ENCODE measurements at places on chromosomes 1 and 21.

GRCh38 chr1:201379733-201380242 lies 2.3 kb upstream of the TNNT2 start:
- no peak for DNase-seq

DNA sequence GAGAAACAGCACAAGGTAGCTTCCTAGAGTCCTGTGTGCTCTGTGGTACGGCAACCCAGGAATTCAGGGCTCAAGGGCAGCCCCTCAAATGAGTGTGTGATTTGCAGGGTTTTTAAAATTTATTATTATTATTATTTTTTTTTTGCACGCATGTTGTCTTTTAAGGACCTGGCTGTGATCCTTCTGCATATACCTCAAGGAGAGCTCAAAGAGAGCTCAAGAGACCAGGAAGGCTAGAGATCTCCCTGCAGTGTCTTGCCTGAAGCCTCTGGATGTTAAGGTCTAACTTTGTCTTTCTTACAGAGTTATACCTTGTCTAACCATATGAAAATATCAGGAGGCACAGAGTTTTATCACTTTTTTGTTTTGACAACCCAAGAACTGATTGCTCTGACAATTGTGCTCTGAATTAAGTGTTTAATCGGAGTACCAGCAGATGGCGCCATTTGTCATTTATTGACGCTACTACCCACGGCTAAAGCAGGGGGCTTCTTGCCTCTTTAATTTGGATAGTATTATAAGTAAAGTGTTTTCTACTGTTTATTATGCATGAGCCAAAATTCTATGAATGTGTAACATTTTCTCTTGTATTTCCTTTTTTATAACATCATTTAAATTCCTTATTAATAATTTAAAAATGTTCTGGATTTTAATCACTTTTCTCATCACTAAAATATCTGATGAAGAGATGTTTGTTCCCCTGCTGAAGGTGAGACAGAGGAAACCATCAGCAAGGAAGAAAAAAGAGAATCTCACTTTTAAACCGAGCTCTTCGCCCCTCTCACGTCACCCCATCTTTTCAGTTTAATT lies 35.8 kb upstream of the LMO4 start:
- DNase-seq, result peak; percentile 27

DNA sequence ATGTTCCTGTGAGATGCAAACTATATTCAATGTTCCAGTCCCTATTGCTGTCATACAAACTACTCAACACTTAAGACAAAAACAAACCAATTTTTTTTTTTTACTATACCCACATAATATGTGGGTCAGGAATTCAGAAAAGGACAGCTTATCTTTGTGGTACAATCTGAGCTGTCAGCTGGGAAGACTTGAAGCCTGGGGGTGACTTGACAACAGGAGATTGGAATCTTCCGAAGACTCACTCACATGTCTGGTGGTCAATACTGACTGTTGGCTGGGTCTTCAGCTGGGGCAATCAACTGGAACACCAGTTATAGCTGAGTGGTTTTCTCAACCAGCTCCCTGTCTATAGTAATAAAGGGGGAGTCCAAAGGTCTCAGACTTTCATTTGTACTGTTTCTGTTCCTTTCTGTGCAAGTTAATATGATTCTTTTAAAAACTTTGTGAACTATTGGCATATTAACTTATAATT lies 81.7 kb upstream of the ATP1B1 start:
- DNase-seq, result no peak

- DNase-seq, result no peak
Measured at GRCh38 chr1:160846281-160846680, 16.4 kb downstream of the CD244 start.

DNA sequence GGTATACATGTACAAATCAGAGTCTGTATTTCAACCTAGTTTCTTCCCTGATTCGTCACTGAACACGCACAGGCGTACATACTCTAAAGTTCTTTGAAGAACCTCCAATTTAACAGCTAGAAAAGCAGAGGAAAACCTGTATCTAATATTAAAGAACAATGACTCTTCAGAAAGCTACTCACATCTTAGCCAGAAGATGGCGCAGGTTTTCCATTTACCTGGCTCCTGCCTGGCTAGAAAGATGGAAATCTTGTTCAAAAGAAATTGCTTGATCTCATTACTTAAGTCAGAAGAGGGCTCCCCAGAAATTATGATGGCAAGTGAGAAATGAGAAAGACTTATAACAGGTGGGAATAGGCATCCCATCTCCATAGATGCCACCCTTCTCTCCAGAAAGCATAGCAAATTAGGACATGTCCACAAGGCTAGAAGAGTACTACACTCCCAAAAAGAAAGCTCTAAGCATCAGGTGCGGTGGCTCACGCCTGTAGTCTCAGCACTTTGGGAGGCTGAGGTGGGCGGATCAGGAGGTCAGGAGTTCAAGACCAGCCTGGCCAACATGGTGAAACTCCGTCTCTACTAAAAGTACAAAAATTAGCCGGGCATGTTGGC lies 19.0 kb upstream of the L1TD1 start:
- DNase-seq, result peak; percentile 28

GRCh38 chr1:201116091-201116490 lies 3.9 kb upstream of the CACNA1S start:
- no peak for DNase-seq

DNA sequence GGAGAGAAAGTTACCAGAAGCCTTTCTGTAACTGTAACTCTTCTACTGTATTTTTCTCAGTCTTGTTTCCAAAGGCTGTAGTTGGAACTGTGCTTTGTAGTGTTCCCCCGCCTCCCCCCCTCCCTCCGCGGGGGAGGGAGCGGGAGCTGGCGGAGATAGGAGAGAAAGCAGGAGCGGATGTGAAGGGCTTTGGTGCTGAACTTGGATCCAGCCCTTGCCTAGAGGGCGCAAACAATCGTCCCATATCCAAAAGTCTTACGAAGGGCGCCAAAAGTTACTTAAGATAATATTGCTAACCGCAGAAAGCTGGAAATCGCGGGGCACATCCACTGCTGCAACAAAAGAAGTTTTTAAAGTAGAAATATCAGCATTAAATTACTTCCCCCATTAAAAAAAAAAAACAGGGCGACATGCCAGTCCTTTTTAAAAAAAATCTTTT lies 2.4 kb upstream of the NFIA start:
- no peak for DNase-seq

GRCh38 chr1:200334661-200335256 lies 75.1 kb downstream of the ZNF281 start:
- no peak for DNase-seq

DNA sequence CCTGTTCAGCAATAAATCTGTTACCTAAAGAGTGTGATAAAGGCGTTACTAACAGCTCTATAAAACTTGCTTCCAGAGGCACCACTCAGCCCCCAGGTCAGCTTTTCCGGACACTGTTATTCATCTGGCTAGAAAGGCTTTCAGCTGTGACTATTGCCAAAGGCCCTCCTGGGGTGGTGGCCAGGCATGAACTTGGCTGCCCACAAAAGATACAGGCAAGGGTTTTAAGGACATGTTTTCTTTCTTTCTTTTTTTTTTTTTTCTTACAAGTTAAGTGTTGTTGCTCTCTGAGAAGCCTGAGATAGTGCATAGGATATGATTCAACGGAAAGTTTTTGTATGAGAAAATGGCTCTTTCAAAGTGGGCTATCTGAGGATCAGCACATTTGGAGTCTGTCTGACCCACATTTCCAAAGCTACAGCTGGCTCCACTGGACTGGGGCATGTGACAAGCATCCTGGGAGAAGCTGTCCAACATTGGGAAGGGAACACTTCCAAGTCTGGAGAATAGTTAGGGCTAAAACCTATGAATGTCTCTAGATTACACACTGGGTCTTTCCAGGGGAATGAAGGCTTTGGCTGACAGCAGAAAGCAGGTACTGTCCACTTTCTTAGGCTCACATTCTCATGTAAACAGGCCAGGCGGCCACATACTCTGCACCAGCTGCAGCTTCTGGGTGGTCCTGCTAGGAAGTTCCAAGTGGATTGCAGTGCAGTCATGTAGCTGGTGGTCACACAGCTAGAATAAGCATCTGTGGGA lies 639.7 kb downstream of the LMO4 start:
- no peak for DNase-seq

DNA sequence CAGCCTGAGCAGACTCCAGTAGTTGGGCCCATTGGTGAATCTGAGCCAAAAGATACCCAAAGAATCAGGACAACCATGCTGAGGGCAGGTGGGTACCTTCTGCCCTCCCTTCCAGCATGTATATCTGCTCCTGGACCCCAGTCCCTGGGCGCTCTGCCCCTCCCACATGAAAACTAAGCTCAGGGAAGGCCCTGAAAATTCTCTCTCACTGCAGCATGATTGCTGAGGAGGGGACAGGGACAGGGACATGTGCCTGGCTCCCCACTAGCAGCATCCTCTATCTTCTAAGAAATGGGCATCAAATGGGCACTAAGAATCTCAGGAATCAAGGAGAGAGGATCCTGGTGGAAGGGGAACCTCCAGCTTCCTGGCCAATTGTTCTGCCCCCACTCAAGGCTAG lies 446.0 kb downstream of the MATN1 start:
- no peak for DNase-seq

GRCh38 chr1:28510273-28510969 lies 4.6 kb downstream of the RCC1 start:
- no peak for DNase-seq

GRCh38 chr21:37445228-37445627 lies 78.7 kb downstream of the DYRK1A start:
- DNase-seq, result no peak

- no peak for DNase-seq
Measured at GRCh38 chr1:14686701-14687100, 88.2 kb downstream of the KAZN start.

- no peak for DNase-seq
Measured at GRCh38 chr1:52022133-52022532, 11.5 kb downstream of the KTI12 start.

- no peak for DNase-seq
Measured at GRCh38 chr1:166603296-166603695, 236.0 kb upstream of the POGK start.

GRCh38 chr1:17873007-17873675 lies 118.0 kb downstream of the ACTL8 start:
- DNase-seq, result no peak

GRCh38 chr1:1099506-1100183 lies 16.2 kb downstream of the C1orf159 start:
- DNase-seq, result no peak

DNA sequence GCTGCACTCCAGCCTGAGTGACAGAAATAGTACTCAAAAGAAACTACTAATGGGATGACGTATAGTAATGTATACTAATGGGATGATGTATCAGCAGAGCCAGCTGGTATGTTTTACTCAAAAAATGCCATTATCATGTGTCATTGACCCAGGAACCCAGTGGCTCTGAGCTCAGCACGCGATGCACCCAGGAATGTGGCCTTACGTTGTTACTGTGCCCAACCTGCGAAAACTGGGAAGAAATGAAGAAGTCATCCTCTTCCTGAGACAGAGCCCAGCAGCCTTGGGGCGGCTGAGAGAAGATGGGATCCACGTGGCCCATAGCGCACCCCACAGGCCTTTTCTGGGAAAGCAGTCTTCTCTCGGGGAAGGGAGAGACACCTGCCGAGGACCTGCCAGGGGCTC lies 8.8 kb downstream of the UBE2J2 start:
- DNase-seq, result no peak

GRCh38 chr1:17551755-17552234 lies 12.3 kb downstream of the ARHGEF10L start:
- DNase-seq, result no peak

DNA sequence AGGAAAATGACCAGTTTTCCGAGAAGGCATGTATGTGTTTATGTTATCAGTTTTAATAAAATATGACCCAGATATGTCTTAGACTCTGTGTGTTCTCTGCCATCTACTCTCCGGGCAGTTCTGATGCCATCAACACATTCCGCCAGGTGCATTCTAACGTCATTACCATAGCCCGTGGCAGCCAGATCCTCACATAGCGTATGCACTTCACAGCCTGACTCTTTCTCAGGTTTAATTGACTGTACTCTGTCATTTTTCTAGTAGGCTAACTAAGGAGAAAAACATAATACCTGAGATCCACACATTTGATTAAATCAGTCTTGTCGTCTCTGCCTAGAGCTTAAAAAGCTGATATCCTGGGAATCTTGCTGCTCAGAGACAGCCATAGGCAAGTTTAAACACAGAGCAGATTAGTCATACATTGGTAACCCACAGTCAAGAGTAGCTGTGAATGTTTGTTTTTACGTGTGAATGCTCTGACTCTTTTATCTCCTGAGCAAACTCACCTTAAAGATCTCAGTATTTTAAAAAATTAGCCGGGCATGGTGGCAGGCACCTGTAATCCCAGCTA lies 175.9 kb downstream of the GREM2 start:
- no peak for DNase-seq

GRCh38 chr1:230979389-230979716 lies 459 bp downstream of the ARV1 start:
- no peak for DNase-seq

- DNase-seq, result no peak
Measured at GRCh38 chr1:245207056-245207638, 52.4 kb downstream of the KIF26B start.

DNA sequence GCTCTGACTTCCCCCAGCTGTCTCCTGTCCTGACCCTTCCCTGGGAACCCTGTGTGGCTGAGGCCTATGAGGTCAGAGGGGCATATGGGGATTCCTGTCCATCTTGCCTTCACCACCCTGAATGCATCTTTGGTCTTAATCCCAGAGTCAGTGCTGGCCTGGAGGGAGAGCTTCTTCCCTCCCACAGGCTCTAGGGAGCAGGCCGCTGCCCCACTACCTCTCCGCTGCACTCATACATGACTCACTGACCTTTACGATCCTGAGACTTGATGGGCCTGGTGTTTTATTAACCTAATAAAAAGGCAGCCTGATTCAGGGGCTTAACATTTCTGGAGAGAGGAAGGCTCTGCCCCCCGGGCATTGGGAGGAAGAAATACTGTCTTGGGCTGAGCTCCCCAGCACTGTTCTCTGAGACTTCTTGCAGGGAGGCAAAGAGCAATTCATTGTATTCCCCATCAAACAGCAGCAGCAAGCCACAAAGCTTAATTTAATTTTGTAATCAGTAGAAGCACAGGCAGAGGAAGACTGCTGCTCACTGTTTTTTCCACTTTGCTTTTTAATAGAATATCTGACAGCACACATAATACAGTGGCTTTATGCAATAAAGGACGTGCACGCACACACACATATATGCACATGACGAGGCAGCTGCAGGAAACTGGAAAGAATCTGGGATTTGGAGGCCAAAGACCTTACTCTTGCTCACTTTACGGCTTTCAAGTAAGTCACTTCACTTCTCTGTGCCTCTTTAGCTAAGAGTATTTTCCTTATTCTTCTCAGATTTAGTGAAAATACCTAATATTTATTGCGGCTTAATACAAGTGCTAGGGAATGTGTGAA lies 89.2 kb upstream of the GRIK3 start:
- DNase-seq, result no peak

DNA sequence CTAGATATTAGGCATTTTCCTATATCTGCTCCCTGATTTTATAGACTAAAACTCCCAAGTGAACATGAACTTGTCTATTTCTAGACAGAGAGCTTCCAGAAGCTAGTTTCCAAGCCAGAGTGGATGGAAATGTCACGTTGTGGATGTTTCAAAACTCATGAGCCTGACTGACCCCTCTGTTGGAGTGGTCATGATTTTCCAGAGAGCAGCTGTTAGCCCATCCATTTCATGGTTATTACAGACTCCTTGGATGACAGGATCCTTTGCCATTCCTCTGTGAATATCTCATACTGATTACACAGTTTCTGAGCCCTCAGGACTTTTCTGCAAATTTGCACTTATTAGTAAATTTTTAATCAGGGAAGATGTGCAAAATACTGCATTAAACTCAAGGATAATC lies 76.8 kb upstream of the ATF3 start:
- no peak for DNase-seq
